ENCODE measurements at places on chromosomes 6 and 20.

DNA sequence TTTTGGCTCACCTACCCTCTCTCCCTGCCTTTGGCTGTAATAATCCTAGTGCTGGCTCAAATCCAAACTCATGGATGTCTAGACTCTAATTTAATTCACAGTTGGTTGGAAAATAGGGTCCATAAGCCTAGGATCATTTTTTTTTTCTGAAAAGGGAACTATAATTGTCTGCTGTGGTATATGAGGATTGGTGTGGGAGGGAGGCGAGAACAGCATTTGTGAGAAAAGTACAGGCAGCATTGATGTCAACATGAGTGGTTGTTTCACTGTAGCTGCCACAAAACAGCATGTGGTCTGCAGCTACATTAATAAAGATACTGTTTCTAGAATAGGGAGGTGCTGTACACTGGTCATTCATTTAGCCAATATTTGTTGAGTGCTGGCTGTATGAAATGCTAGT is 18.6 kb upstream of the POLR1H start:
- no peaks in the 10 kb centered on the region for H3K36me3 ChIP-seq
- no peaks in the 10 kb centered on the region for H3K27me3 ChIP-seq
- H3K4me3 ChIP-seq = no peak overlapping the region
- DNase-seq = no peak
- no peaks in the 10 kb centered on the region for H3K4me1 ChIP-seq

DNA sequence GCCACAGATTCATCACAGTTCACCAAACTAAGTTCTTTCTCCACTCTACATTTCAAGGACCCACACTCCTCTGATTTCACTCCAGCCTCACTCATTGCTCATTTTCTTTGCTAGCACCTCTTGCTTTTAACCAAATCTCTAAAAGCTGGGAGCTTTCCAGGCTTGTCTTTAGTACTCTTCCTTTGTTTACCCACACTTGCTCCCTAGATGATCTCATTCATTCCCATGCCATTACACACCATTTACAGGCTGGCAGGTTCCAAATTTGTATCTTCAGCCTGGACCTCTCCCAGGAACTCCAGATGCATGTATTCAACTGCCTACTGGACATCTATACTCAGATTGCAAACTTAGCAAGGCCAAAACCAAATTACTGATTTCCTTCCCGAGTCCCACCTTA is 5.3 kb upstream of the GUCA1B start:
- no peak overlapping the region for H3K4me3 ChIP-seq
- H3K27ac ChIP-seq = no peak overlapping the region
- no peak for DNase-seq
- no peaks in the 10 kb centered on the region for H3K27me3 ChIP-seq

DNA sequence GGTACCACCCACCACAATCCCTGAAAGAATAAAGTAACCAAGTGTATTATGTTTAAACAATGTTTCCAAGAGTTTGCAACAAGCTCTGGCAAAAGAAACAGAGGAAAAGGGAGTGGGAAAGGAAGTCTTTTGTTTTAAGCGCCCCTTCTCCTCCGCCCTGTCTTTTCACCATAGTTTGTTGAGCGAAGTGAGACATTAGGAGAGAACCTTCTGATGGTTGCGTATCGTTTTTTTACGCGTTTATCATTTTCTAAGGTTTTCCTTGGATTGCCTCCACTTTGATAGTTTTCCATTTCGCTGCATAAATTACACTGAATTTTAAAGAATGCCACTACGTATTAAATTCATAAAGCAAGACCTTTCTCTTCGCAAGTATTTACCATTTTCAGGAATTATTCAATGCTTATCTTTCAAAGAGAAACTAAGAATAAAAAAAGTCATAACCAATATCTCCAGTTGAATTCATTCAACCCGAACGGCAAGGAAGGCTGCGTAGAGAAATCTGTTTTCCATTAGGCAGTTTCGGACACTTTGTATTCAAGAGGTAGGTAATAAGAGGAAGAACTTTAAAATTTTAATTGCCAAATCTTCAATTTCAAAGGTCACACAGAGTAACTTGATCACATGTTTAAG is 920 bp upstream of the EPHA7 start:
- H3K4me3 ChIP-seq = peak overlapping the region; percentile 58
- no peak overlapping the region for H3K27ac ChIP-seq
- peaks cover 33% of the 10 kb centered on the region for H3K4me1 ChIP-seq
- H3K36me3 ChIP-seq = no peaks in the 10 kb centered on the region

DNA sequence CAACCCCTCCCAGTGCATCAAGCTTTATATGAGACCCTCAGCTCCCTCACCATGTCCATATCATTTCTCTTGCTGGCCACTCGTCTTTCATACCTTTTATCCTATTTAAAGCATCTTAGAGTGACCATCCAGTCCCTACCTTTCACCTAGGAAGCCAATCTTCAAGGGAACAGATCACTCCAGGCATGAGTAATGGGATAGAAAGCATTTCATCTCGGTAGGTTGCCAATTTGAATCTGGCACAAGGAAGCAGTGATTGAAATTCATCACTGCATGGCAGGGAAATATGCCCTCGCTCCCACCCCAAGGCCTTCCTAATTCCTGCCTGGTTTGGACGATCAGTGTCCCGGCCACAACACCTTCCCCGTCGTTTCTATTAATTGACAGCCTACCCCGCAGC is 150.4 kb downstream of the CFAP61 start:
- no peak for DNase-seq
- peaks cover 9% of the 10 kb centered on the region for H3K27me3 ChIP-seq
- no peak overlapping the region for H3K4me3 ChIP-seq
- H3K4me1 ChIP-seq = no peaks in the 10 kb centered on the region

GRCh38 chr6:34115403-34115795 is 30.5 kb downstream of the GRM4 start:
- peaks cover 12% of the 10 kb centered on the region for H3K27me3 ChIP-seq
- H3K36me3 ChIP-seq = no peaks in the 10 kb centered on the region
- H3K27ac ChIP-seq = no peak overlapping the region
- no peak overlapping the region for H3K4me3 ChIP-seq
- no peak for DNase-seq

GRCh38 chr6:122495612-122496011 is 24.0 kb upstream of the SERINC1 start:
- no peak overlapping the region for H3K27ac ChIP-seq
- no peaks in the 10 kb centered on the region for H3K27me3 ChIP-seq

DNA sequence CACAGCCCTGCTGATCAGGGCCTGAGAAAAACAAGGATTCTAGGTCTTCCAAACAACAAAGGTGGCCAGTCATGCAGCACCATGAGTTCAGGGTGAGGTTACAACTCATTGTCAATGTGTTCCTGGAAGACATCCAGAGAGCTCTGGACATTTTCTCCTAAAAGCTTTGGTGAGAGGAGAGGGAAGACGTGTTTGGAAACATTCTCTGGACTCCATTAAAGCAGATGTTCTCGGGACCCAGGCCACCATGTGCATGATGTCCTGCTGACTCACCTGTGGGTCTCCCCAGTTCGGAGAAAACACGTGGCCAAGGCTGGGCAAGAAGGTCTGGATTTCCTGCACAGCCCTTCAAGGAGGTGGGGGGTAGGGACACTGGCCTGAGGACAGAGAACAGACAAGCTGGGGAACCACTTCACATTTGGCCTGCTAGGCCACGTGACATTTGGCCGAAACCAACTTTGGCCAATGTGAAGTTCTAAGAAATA is 61.6 kb downstream of the KCNB1 start:
- H3K27ac ChIP-seq = no peak overlapping the region
- H3K36me3 ChIP-seq = no peaks in the 10 kb centered on the region
- peaks cover 6% of the 10 kb centered on the region for H3K27me3 ChIP-seq
- DNase-seq = no peak
- H3K4me1 ChIP-seq = no peaks in the 10 kb centered on the region

DNA sequence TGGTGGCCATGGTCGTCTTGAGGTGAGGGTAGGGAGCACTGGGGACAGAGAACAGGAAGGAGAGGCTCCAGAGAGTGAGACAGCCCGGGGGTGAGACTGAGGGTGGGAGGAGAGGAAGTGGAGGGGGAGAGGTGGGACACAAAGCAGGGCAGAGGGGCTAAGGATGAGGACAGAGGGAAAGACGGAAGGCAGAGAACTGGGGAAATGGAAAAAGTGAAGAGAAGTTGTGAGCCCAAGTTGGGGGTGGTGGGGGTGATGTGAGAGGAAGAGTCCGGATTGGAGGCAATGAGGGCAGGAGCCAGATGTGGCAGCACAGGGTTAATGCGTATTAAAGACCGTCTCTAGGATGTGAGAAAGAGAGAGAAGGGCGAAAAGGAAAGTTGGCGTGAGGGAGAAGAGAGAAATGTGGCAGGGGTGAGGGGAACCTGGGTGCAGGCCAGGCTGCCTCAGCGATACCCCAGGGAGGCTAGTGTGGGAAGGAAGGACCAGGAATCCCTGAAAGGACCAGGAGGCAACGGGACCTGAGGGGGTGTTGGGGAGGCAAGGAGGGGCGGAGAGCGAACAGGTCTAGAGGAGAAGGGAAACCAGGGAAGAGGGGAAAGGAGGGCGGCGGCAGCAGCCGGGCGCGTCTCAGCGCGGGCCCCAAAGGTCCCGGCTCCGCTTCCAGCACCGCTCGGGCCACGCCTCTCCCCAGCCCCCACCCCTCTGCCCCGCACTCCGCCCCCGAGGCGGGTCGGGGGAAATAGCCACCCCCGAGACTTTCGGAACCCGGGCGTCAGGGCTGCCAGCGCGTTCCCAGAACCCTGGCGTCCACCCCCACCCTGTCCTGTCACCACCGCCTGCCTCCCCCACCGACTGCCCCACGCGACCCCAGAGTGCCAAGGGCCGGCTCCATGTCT is at the start of gene PPP1R18:
Gene PPP1R18 (minus strand): TSS at position 637 of the 899 bp plus-strand sequence. CDS start 627 bp downstream, at position 10.
- no peaks in the 10 kb centered on the region for H3K27me3 ChIP-seq
- H3K36me3 ChIP-seq = no peaks in the 10 kb centered on the region
- peak within 1 kb of the TSS; percentile 89 for H3K27ac ChIP-seq
- DNase-seq = peak; percentile 85
- peaks cover 58% of the 10 kb centered on the region for H3K4me1 ChIP-seq

DNA sequence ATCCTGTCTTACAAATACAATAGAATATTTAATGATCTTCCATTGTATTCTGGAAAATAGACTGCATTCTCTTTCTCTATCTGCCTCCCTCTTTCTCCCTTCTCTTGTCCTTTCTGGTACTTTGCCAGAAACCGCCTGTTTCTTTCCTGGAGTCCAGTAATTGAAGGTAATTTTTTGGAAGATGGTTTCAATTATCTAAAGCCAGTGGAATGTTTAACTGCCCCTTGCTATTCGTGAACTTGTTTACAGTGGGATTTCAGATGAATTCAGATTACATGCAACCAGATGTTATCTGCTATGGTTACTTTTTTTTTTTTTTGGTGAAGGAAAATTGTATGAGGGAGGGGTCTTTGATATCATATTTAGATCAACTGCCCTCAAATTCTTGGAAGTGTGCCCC is 655.5 kb upstream of the FLRT3 start:
- H3K4me1 ChIP-seq = no peaks in the 10 kb centered on the region
- no peak overlapping the region for H3K4me3 ChIP-seq
- no peaks in the 10 kb centered on the region for H3K27me3 ChIP-seq
- no peak overlapping the region for H3K27ac ChIP-seq

DNA sequence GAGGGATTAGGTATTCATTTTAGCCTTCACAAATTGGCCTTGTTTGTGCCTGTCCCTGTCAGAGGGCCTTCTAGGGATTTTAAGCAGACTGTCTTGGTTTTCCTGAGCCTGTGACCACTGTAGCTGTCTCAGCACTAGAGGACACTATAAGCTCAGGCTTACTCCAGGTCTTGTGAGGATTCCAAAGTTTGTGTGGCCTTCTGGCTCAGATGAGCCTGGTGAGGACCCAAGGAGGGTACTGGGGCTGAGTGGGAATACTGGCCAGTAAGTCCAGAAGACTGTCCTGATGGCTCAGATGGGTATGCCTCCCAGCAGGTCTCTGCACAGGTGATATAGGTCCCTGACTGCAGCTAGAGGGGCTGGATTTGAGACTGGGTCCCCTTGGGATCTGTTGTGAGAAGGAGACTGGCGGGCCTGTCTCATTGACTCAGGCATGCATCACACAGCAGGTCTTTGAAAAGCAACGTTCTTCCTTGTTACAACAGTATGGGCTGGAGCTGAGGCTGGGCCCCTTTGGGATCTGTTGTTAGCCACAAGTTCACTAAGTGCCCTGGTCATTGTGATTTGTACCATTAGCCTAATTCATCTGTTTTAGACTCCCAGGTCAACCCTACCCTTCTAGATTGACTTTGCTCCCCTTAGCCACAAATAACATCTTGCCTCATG is 26.3 kb upstream of the TFB1M start:
- H3K36me3 ChIP-seq = no peaks in the 10 kb centered on the region
- no peak overlapping the region for H3K4me3 ChIP-seq

DNA sequence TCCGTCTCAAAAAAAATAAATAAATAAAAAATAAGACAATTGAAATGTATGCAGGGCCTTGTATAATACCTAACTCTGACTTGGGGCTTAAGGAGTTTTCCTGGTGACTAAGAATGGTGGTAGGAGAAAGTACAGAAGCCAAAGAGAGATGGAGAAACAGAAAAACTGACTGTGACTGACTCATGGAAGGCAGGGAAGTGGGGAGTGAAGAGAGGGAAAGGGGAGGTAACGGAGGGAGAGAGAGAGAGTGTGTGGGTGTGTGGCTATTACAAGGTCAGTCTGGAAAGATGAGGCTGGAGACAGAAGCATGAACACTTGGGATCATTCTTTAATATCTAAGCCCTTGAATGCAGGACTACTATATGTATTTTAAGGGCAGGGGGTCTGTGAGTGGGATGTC is 38.5 kb downstream of the SNRNP48 start:
- H3K27ac ChIP-seq = no peak overlapping the region
- no peak for DNase-seq
- no peaks in the 10 kb centered on the region for H3K27me3 ChIP-seq
- no peak overlapping the region for H3K4me3 ChIP-seq
- H3K4me1 ChIP-seq = no peaks in the 10 kb centered on the region
- no peaks in the 10 kb centered on the region for H3K36me3 ChIP-seq

DNA sequence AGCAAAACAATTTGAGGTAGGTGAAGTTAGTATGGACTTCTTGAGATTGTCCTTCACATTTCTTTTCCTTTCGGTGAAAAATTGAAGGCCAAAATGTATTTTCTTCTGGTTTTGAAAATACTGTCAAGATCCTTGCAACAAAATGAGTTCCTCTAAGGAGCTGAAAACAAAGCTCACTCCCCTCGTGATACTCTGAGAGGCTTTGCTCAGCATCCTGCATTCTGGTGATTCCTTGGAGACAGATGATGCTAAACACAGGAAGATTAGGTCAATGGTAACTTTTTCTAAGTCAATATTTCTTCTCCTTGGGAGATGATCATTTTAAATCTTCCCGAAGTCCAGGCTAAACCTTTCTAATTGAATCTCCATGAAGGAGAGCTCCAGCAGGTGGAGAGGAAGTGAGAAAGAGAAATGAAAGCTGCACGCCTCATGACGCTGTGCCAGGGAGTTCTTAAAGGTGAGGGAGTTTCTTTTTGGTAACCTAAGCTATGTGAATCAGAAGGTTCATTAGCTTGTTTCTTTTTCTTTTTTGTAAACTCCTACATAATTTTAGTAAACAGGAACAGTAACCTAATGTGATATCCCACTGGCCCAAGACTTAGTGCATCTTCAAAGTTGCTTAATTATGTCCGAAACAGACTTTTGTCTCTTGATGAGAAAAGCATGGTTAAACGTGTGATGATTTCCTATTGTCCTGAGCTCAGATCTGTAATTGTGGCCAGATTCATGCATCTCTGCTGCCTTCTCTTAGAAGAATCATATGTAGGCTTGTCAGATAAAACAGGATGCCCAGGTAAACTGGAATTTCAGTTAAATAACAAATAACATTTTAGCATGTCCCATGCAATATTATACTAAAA is 15.0 kb downstream of the ESR1 start:
- H3K27me3 ChIP-seq = no peaks in the 10 kb centered on the region
- H3K36me3 ChIP-seq = no peaks in the 10 kb centered on the region
- DNase-seq = no peak
- H3K4me3 ChIP-seq = no peak overlapping the region

Data from lower lobe of right lung (tissue), 2 donors.